ENCODE measurements at places on chromosomes 1 and 21.

- DNase-seq, result no peak
Measured at GRCh38 chr1:98387701-98388100, 273.8 kb upstream of the SNX7 start.

DNA sequence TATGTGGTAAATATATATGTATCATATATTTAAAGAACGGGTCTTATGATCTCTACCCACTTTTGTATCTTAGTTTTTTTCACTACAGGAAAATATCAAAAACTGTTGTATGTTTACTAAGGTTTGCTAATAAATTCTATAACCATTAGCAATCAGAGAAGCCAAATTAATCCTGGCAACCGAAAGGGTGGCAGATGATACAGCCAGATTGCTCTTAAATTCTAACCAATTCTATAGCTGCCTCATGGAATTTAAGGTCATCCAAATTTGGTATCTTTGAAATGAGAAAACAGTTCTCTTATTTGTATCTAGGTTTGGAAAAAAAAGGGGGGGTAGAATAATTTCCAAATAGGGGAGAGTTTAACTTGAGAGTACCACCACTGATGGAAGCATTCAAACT is 591.2 kb downstream of the SMYD3 start:
- no peak for DNase-seq

- no peak for DNase-seq
Measured at GRCh38 chr1:184910691-184911091, 63.6 kb downstream of the NIBAN1 start.

DNA sequence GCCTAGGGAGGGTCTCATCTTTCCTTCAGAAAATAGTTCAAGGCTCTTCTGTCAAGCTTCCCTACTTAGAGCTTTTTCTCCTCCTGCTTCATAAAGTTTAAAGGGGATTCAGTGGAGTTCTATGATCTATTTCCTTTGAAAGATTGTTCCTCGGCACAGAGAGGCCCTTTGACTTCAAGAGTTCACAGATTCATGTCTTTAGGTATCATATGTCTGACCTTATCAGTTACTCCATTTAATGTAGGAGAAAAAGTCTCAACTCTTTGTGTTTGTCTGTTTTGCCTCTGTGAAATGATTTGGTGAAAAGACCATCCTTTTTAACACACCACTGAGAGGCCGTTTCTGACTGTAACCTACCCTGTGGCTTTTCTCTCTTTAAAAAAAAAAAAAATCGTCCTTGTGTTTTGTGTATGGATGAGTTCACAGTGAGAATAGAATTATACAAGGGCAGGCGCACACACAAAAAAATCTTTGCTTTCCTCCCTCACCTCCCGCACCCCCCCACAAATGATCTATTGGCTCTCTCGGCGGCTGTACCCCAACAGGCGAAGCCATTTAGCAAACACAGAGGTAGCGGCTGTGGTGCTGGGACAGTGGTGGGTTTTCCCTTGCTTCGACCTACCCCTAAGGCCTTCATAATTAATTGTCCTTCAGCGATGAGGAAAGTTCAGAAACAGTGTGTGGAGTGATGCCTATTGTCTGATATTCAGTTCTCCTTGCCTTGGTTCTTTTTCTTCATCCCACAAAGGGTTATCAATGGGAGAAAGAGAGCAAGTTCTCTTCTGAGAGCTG is 29.6 kb downstream of the PROX1 start:
- DNase-seq, result no peak

DNA sequence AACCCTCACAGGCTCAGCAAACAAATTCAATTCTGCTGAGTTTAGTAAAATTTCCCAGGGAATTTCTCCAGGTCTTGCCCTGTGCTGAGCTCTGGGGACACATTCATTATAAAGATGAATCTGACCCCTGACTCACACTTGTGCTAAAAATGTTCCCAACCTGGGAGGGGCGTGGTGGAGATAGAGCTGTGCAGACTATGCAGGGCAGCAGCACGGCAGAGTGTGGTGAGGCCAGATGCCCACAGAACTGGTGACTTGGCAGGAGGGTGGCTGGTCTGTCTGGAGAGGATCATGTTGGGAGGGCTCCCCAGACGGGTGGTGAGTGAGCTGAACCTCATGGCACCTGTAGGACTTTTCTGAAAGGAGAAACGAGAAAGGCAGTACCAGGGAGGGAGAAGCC is 31.6 kb downstream of the FAAH start:
- no peak for DNase-seq

DNA sequence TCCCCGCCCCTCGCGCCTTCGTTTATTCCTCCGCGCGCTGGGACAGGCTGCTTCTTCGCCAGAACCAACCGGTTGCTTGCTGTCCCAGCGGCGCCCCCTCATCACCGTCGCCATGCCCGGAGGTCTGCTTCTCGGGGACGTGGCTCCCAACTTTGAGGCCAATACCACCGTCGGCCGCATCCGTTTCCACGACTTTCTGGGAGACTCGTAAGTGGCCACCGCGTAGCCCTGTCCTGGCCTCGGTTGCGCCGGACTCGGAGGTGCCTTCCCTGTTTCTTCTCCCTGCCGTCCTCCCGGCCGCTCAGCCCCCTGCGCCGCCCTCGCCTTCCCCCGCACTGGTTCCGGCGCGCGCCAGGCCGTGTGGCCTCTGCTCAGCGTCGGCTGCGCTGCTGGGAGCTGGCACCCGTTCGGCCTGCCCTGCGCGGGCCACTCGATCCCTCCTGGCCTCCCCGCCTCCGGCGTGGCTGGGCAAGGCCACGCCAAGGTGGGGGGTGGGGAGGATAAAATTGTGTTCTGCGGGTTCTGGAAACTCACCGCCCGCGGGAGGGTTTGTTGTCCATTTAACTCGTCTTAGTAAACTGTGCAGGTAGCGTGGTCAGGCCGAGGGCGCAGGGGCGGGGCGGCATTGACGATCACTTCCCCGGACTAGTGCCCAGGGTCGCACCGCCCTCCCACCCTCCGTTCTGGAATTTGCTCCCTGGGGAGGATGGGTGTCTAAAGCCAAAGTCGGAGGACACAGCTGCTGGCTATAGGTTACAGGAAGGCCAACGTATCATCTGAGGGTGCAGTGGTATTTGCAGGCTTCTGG is at the start of gene PRDX6:
PRDX6 (plus strand) TSS at position 50 of the 808 bp plus-strand sequence; CDS start at position 113, 63 bp downstream.
- peak; percentile 81 for DNase-seq

DNA sequence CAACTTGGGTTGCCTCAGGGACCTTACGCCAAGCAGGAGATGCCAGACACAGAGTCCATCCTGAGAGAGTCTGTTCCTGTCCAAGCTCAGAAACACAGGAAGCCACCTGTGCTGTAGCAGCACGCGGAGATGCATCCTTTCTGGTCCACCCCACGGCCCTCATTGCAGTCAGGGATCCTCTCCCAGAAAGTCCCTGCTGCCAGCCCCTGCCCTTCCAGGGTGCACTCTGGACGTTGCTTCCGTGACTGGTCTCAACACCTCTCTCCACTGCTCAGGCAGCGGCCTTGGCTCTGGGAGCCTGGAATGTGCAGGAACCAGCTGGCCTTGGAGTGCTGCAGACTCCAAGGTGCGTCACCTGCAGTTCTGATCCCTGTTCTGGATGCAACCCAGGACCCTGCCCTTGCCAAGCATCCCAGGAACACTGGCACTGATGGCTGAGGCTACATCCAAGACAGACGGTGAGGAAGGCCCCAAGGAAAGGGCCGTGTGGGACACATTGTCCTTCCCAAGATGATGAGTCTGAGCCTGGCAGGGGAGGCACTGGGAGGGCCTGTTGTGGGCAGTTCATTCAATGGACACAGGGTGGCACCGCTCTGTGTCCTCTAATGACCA is 21.7 kb upstream of the COL6A1 start:
- no peak for DNase-seq

GRCh38 chr21:45537111-45537745 is 5.0 kb downstream of the SLC19A1 start:
- no peak for DNase-seq

DNA sequence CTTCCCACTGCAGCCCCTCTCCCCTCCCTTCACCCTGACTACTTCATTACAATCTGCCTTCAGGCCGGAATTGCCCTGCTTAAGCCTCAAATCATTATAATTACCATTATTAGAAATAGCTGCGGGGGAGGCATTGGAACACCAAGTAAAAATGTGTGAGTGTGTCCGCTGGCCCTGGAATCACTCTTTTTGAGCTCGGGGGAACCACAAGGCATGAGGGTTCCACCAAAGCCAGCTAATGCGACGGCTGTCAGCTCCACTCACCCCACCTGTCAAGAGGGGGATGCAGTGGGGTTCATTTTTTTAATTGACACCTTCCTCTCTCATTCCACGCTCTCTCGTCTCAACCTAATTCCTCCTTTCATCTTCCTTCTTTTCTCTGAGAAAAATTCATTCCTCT is 177.2 kb downstream of the PBX1 start:
- DNase-seq, result no peak

- no peak for DNase-seq
Measured at GRCh38 chr1:221751226-221751887, 9.5 kb upstream of the DUSP10 start.

DNA sequence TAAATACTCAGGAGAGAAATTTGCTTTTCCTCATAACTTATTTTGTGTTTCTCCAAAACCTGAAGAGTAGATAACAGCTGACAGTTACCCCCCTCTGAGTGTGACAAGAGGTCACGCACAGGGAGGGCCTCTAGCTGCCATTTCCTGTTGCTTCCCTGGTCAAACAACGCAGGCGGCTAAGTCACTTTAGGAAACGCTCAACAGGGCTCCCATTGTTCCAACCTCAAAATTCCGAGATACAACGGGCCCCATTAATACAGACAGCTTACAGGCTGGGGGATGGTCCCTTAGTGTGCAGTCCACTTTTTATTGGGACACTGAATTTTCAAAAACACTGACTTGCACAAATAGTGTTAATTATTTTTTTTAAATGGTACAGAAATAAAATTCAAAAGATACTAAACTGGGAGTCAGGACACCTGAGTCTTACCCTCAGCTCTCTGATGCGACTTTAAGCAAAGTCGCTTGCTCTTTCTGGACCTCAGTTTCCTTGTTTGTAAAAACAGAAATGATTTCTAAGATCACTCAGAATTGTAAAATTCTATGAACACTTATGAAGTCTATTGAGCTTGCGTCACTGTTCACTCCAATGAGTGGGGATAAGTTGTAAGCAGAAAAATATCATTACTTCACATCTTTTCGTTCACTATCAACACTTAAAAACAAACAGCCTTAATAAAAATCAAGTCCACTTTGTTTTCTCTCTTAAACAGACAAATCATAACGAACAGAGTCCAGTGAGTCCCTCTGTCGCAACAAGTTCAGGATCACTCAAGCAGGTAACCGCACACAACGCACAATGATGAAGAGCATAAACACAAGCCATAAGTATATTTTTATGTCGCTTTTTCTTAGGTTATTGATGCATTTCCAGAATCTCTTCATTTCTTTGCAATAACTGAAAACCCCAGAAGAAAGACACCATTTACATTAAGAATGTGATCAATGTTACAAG is 13.5 kb downstream of the LZIC start:
- no peak for DNase-seq

- no peak for DNase-seq
Measured at GRCh38 chr1:10253755-10254154, 43.4 kb downstream of the KIF1B start.

- DNase-seq, result no peak
Measured at GRCh38 chr1:168742386-168742785, 13.4 kb upstream of the DPT start.

DNA sequence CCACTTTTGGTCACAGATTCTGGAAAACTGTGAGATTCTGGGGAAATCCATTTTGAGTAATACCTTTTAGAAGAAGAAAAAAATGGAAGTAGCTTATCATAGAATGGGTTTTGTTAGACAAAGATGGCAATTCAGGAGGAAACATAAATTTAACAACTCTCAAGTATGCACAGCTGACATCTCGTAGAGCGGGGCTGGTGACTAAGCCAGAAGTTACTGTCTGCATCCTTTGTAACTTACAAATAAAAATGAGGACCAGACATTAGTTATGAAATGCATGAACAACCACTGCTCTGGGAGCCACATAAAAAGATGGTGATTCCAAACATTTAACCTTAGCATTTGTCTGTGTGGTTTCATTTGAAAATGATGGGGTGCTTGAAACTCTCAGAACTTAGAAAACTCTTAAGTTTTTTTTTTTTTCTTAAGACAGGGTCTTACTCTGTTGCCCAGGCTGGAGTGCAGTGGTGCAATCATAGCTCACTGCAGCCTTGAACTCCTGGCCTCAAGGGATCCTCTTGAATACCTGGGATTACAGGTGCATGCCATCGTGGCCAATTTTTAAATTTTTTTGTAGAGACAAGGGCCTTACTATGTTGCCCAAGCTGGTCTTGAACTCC is 49.2 kb upstream of the ATP5PO start:
- DNase-seq, result no peak

DNA sequence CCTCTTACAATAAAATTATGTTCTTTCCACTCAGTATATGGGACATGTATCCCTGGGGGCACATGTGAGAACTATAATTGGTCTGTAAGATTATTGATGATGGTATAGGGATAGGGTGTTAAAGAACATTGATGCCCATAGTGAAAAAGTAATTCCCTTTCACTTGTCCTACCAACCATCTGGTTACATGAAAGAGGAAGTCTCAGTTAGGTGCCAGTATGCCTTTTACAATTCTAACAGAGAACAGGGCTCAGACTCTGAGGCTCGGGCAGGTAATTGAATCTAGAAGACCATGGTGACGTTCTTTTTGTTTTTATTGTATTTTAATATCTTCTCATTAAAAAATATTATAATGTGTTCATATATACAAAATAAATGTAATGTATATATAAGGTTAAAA is 113.6 kb downstream of the FGGY start:
- no peak for DNase-seq

- DNase-seq, result no peak
Measured at GRCh38 chr1:47991187-47991586, 6.0 kb downstream of the TRABD2B start.

DNA sequence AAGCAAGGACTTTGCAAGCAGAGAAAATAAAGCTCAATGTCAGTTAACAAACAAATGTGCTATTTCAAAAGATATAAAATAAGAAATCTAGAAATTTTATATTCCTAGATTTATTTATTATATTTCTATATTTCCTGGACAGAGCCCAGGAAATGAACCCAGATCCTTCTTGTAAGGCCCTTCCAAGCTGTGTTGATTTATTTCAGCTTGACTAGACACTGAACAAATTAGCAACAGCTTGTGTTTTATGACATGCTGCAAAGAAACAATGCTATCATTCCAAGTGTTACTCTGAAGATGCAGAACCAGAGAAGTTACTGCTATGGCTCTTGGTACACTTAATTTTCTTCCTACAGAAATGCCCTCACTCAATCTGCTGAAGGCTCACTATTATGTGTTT is 6.2 kb downstream of the TGFBR3 start:
- no peak for DNase-seq

- no peak for DNase-seq
Measured at GRCh38 chr1:36224537-36225282, 467 bp downstream of the THRAP3 start.
